ENCODE measurements at places on chromosomes 6 and 20.

DNA sequence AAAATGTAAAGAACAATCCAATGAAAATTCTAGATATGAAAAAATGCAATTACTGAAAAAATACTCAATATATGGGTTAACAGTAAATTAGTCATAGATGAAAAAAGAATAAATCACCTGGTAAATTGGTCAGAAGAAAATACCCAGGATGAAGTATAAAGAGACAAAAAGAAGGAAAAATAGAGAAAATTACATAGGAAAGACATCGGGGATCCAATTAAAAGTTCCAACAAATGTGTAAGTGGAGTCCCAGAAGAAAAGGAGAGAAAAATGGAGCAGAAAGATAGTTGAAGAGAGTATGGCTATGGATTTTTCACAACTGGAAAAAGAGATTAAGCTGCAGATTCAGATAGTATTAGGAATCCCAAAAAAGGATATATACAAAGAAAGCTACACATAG lies 18.7 kb upstream of the UFL1 start:
- no peak overlapping the region for H3K27ac ChIP-seq
- no peaks in the 10 kb centered on the region for H3K36me3 ChIP-seq
- H3K4me1 ChIP-seq: no peaks in the 10 kb centered on the region
- H3K4me3 ChIP-seq: no peak overlapping the region

DNA sequence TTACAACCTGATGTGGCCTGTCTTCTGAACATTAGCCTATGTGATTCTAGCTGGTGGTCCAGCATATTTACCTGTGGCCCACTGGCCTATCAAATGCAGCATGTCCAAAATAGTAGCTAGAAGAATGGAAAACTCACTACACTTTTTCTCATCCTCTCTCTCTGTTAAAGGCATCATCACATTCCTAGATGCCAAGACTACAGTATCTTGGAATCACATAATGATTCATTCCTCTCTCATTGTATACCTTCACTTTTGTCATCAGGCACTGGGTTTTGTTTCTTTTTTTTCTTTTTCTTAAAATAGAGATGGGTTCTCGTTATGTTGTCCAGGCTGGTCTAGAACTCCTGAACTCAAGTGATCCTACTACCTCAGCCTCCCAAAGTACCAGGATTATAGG lies 45.0 kb downstream of the FAM83B start:
- no peaks in the 10 kb centered on the region for H3K27me3 ChIP-seq
- no peak for DNase-seq
- H3K4me3 ChIP-seq: no peak overlapping the region

DNA sequence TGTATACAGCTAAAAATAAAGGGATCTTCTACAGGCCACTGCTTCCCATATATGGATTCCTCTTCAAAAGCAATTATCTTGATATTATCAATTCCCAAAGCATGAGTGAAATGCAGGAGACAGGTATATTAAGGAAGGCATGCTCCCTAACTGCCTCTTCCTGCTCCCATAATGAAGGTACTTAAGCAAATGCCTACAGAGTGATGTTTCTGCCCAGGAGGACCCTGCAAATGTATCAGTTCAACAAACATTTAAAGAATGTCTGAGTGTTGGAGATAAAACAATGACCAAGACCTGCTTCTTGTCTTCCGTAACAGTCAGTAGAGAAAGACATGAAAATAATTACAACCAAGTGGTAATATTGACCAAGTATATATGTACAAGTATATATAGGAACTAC lies 4.2 kb downstream of the UBE2J1 start:
- no peak overlapping the region for H3K27ac ChIP-seq
- no peak overlapping the region for H3K4me3 ChIP-seq
- H3K27me3 ChIP-seq: no peaks in the 10 kb centered on the region
- DNase-seq: no peak
- no peaks in the 10 kb centered on the region for H3K36me3 ChIP-seq

GRCh38 chr20:12737900-12738299 lies 270.9 kb upstream of the SPTLC3 start:
- H3K27me3 ChIP-seq: no peaks in the 10 kb centered on the region
- H3K36me3 ChIP-seq: no peaks in the 10 kb centered on the region
- no peak for DNase-seq
- H3K4me3 ChIP-seq: no peak overlapping the region

- DNase-seq: no peak
- H3K27me3 ChIP-seq: no peaks in the 10 kb centered on the region
- H3K4me3 ChIP-seq: no peak overlapping the region
- no peaks in the 10 kb centered on the region for H3K36me3 ChIP-seq
- H3K27ac ChIP-seq: peak overlapping the region; percentile 17
- peaks cover 89% of the 10 kb centered on the region for H3K4me1 ChIP-seq
Measured at GRCh38 chr6:159973951-159974350, 5.1 kb downstream of the IGF2R start.

- no peaks in the 10 kb centered on the region for H3K4me1 ChIP-seq
- no peak overlapping the region for H3K4me3 ChIP-seq
- DNase-seq: no peak
- no peaks in the 10 kb centered on the region for H3K27me3 ChIP-seq
- no peaks in the 10 kb centered on the region for H3K36me3 ChIP-seq
Measured at GRCh38 chr6:90269334-90269733, 27.3 kb downstream of the BACH2 start.

GRCh38 chr6:131024565-131024964 lies 38.5 kb downstream of the EPB41L2 start:
- H3K4me1 ChIP-seq: peaks cover 2% of the 10 kb centered on the region
- no peak overlapping the region for H3K27ac ChIP-seq
- H3K4me3 ChIP-seq: no peak overlapping the region
- no peaks in the 10 kb centered on the region for H3K36me3 ChIP-seq
- H3K27me3 ChIP-seq: no peaks in the 10 kb centered on the region

GRCh38 chr20:48313324-48313723 lies 514.5 kb downstream of the PREX1 start:
- H3K27me3 ChIP-seq: no peaks in the 10 kb centered on the region
- H3K4me3 ChIP-seq: no peak overlapping the region
- no peaks in the 10 kb centered on the region for H3K36me3 ChIP-seq

- no peaks in the 10 kb centered on the region for H3K36me3 ChIP-seq
- no peaks in the 10 kb centered on the region for H3K27me3 ChIP-seq
- H3K4me1 ChIP-seq: no peaks in the 10 kb centered on the region
- no peak overlapping the region for H3K4me3 ChIP-seq
- DNase-seq: no peak
Measured at GRCh38 chr6:147643341-147644200, 135.1 kb downstream of the SAMD5 start.

DNA sequence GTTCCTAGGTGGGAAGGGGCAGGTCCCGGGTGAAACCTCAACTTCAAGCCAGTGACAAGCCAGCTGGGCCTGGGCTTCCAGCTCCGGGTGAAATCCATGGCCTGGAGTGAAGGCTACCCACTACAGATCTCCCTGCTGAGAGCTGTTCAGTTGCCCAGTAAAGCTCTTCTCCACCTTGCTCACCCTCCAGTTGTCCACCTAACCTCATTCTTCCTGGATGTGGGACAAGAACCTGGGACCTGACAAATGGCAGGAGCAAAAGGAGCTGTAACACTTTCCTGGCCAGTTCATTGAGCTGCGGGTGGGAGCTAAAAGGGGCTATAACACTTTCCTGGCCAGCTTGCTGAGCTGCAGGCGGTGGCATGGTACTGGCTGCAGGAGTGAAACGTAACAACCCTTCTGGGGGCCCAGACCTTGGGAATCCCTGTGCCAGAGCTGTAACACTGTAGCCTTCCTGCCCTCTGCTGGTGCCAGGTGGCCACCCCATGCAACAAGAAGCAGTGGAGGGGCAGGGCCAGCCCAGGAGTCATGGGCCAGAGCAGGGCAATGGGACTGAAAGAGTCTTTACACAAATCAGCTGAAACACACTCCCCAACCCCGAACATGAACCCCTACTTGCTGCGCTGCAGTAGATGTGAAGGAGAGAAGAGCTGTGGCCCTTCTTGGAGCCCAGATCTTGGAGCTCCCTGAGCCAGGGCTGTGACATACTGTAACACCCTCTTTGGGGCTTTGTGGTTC lies 3.6 kb upstream of the HINT3 start:
- H3K4me3 ChIP-seq: no peak overlapping the region
- H3K27ac ChIP-seq: no peak overlapping the region
- no peaks in the 10 kb centered on the region for H3K36me3 ChIP-seq
- H3K4me1 ChIP-seq: peaks cover 13% of the 10 kb centered on the region

GRCh38 chr6:113160306-113161017 lies 696.7 kb upstream of the MARCKS start:
- no peaks in the 10 kb centered on the region for H3K27me3 ChIP-seq
- no peak overlapping the region for H3K27ac ChIP-seq
- no peak for DNase-seq

DNA sequence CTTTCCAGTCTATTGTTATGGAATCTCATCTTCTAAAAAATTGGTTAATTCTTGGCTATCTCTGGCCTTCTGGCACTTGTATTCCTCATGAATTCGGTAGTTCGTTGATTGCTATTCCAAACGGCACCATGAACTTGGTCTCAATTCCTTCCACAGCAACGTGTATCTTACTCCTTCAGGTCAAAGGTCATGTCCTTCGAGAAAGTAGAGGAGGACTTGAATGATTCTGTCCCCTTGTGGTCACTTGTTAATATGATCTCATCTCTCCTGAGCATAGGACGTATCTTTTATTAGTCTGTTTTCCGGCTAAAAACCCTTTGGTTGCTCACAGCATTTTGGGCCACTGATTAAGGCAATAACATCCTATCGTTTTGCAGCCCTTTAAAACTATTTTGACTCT lies 9.4 kb downstream of the TLDC2 start:
- no peak overlapping the region for H3K27ac ChIP-seq
- peaks cover 18% of the 10 kb centered on the region for H3K4me1 ChIP-seq
- H3K36me3 ChIP-seq: peaks cover 16% of the 10 kb centered on the region
- no peak overlapping the region for H3K4me3 ChIP-seq
